ENCODE measurements at places on chromosomes 4 and X.

DNA sequence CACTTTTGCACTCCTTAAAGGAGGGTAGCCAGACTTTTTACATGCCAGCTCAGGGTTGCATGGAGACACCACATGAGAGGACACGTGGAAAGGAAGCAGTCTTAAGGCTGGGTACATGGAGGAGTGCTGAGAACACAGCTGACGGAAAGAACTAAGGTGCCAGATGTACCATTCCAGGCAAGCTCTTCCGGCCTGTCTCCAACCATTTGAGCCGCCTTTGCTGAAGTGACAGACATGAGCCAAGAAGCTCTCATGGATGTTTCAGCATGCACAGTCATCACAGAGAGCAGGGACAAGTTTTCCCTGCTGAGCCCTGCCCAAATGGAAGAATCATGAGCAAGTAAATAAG lies 83.4 kb upstream of the BMP2K start:
- DNase-seq: no peak

GRCh38 chr4:14958436-14958835 lies 43.8 kb upstream of the CPEB2 start:
- DNase-seq: no peak

- no peak for DNase-seq
These were observed 15.3 kb upstream of the HMGB3 start for GRCh38 chrX:150967786-150968185.

GRCh38 chr4:77226939-77227705 lies 70.1 kb downstream of the CCNG2 start:
- no peak for DNase-seq

- DNase-seq: no peak
These were observed 270.6 kb downstream of the NR3C2 start for GRCh38 chr4:148171596-148171995.

- DNase-seq: no peak
These were observed 85.7 kb downstream of the CORIN start for GRCh38 chr4:47752214-47752613.

DNA sequence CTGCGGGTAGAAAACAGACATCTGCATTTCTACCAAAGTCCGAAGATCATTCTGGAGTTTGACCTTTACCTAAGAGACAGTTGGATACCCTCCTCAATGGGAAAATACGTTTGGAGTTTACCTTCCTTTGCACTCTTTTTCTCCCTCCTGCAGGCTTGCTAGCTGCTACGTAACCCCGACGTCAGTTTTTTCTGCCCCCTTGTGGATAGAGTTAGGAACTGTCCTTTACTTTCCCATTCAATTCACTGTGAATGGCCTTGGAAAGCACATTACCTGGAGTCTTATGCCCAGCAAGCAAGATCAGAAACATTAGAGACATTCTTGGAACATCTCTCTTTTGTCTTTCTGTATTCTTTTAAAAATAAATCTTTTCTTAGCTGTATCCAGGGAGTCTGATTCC lies 250.7 kb downstream of the NAP1L3 start:
- no peak for DNase-seq

DNA sequence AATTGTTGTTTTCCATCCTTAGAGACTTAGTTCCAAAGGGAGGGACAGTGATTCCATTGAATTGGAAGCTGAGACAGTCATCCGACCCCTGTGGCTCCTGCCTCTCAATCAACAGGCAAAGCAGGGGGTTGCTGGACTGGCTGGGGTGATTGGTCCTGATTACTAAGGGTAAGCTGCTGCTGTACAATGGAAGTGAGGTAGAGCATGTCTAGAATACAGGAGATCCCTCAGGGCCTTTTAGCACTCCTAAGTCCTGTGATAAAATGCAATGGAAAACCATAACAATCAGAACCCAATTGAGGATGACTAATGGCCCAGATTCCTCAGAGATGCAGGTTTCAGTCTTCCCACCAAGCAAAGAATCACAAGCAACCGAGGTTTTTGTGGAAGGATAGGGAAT lies 127.6 kb downstream of the AASDH start:
- no peak for DNase-seq

DNA sequence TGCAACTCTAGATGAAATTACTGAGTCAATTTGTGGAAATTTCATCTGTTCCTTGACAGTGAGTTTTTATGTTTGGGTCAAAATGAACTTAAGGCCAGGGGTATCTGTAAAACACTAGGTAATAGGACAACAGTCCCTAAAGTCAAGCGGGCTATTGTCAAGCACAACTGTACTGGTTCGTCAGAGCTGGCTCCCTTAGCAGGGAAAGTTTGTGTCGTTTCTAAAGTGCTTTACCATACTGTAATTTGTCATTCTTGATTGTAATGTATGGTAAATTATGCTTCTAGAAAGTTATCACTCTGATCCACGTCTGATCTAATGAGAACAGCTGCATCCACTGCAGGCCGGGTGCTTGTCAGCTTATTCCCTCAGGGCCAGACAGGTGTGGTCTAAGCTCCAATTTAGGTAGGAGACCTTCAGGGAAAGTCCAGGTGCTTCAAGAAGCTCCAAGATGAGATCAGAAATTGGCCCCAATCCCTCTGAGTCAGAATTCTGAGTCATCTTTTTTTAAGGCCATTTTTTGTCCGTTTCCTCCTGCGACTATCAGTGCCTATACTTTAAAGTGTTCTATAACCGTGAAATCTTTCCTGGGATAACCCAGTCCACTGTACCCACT lies 92.2 kb downstream of the PALLD start:
- no peak for DNase-seq

- DNase-seq: no peak
These were observed 96.8 kb downstream of the TET2 start for GRCh38 chr4:105243446-105243845.

DNA sequence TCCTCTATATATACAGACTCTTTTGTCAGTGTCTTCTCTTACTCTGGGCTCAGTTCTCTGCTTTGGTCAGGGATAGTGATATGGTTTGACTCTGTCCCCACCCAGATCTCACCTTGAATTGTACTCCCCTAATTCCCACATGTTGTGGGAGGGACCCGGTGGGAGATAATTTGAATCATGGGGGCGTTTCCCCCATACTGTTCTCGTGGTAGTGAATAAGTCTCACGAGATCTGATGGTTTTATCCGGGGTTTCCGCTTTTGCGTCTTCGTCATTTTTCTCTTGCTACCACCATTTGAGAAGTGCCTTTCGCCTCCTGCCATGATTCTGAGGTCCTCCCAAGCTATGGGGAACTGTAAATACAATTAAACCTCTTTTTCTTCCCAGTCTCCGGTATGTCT lies 144.4 kb downstream of the GLUD2 start:
- no peak for DNase-seq

GRCh38 chr4:15333692-15334633 lies 93.9 kb upstream of the C1QTNF7 start:
- DNase-seq: no peak

GRCh38 chrX:40199704-40200103 lies 101.9 kb upstream of the BCOR start:
- DNase-seq: no peak

GRCh38 chr4:123110685-123111084 lies 188.3 kb upstream of the NUDT6 start:
- DNase-seq: no peak

GRCh38 chrX:137425986-137426385 lies 139.9 kb upstream of the ZIC3 start:
- no peak for DNase-seq

DNA sequence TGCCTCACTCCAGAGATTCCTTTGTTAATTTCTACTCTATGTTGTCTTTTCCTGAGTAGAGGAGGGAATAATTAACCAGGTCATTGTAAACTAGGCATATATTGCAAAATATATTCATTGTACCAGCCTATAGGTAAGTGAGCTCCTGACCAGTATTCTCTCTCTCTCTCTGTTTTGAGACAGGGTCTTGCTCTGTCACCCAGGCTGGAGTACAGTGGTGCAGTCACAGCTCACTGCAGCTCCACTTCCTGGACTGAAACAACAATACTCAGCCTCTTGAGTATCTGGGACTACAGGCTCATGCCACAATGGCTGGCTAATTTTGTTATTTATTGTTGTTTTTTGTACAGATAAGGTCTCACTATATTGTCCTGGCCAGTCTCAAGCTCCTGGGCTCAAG lies 198.3 kb downstream of the ARAP2 start:
- no peak for DNase-seq

- DNase-seq: no peak
These were observed 750 bp downstream of the TMEM129 start for GRCh38 chr4:1720163-1720983.

- DNase-seq: no peak
These were observed 1492.5 kb upstream of the PABPC4L start for GRCh38 chr4:135694066-135694465.

- no peak for DNase-seq
These were observed 312.6 kb upstream of the FTHL17 start for GRCh38 chrX:31384471-31384870.

- DNase-seq: no peak
These were observed 116.3 kb downstream of the MFAP3L start for GRCh38 chr4:169909897-169910296.

DNA sequence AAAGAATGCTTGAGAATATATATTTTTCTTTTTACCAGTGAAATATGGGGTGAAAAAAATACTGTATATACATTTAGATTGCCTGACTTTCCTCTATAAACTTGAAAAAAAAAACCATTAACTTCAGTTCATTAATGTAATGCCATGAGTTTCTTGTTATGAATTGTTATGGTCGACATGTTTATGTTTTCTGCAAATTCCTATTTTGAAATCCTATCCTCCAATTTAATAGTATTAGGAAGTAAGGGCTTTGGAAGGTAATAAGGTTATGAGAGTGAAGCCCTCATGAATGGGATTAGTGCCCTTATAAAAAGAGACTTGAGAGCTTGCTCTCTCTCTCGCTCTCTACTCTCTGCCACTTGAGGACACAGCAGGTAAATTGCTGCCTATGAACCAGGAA lies 211.4 kb downstream of the LDB2 start:
- no peak for DNase-seq

GRCh38 chr4:175873707-175874106 lies 61.6 kb upstream of the GPM6A start:
- no peak for DNase-seq

DNA sequence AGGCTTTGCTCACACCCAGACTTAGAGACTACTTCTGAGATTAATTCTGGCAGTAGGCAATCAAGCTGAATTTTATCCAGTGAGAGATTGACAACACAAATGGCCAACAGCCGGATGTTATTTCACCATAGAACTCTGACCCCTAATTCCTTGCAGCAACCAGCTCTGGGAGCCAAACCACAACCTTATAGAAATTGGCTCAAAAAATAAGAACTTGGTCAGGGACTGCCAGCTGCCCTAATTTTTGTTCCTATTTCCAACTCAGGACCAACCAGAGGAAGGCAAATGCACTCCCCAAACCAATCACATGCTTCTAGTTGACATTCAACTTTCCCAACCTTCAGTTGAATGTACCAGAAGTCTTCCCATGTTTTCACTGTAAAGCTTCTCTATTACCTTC lies 269.7 kb downstream of the HS3ST1 start:
- no peak for DNase-seq

Measured in vagina (tissue), 2 donors.